ENCODE measurements at places on chromosomes 6 and 20. TPM values are rescaled to one million over a fixed set of nuclear protein-coding genes. Genes with fewer than 3 reads are reported as not detected.

Gene MKKS
- 12.5 TPM for total RNA-seq

Gene TUBB2B
- total RNA-seq: 1.6 TPM

Gene KIZ
- 16.4 TPM for total RNA-seq

Gene TPBG
- 5.4 TPM for total RNA-seq

Gene ACAT2
- 6.8 TPM for total RNA-seq

Gene IBTK
- 36.6 TPM for total RNA-seq

Gene PDSS2
- total RNA-seq: 19.2 TPM

Gene GPX5
- not detected for total RNA-seq

Gene SPATS1
- not detected for total RNA-seq

- no peak for DNase-seq
- H3K27ac ChIP-seq: no peak overlapping the region
- peaks cover 4% of the 10 kb centered on the region for H3K4me1 ChIP-seq
- H3K36me3 ChIP-seq: no peaks in the 10 kb centered on the region
Observed at GRCh38 chr6:121694389-121694788, 258.9 kb downstream of the GJA1 start.

DNA sequence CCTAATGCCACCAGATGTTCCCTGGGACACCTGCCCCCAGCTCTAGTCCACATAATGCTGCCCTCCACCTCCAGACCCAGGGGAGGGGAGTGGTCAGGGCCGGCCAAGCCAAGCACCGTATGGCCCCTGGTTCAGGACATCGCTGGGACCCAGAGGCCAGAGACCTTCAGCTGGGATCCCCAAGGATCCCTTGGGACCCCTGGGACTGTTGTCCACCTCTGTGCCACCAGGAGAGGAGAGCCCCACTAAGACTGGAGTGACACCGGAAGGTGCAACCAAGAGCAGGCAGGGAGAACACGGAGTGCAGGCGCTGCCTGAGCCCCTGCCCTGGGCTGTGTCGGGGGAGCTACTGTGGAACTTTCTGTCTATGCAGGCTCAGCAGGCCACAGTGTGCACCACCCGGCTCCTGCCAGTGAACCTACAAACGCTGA is 43.6 kb downstream of the CTCFL start:
- H3K4me1 ChIP-seq: no peaks in the 10 kb centered on the region
- no peak overlapping the region for H3K27ac ChIP-seq
- H3K27me3 ChIP-seq: no peaks in the 10 kb centered on the region
- no peak overlapping the region for H3K4me3 ChIP-seq
- no peak for DNase-seq
- no peaks in the 10 kb centered on the region for H3K36me3 ChIP-seq

DNA sequence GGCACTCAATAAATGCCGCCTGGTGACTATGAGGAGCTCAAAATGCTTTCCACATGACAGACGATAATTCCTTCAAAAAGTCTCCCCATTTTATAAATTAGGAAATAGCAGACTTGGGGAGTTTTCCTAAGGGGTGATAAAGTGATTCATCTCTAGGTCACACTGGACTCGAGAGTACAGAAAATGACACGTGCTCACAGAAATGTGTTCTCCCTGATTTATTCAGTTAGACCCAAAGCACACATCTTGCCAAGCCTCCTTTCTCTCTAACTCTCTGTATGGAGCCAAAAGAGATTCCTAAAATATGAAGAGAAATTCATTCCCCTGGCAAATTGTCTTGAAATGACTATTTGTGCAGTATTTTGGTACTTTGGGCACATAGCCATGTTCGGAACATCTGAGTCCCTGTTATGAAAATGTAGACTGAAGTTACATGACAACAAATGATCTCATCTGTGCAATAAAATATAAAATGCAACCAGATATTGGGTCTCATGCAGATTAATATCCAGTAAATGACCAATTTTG is 381.1 kb downstream of the TFAP2B start:
- no peaks in the 10 kb centered on the region for H3K36me3 ChIP-seq
- H3K4me3 ChIP-seq: no peak overlapping the region
- no peaks in the 10 kb centered on the region for H3K27me3 ChIP-seq
- no peak overlapping the region for H3K27ac ChIP-seq
- H3K4me1 ChIP-seq: no peaks in the 10 kb centered on the region

GRCh38 chr6:129055796-129056195 is 172.9 kb downstream of the LAMA2 start:
- DNase-seq: no peak
- peak overlapping the region; percentile 3 for H3K27ac ChIP-seq
- peaks cover 61% of the 10 kb centered on the region for H3K36me3 ChIP-seq
- H3K4me3 ChIP-seq: no peak overlapping the region
- no peaks in the 10 kb centered on the region for H3K27me3 ChIP-seq
- H3K4me1 ChIP-seq: no peaks in the 10 kb centered on the region

DNA sequence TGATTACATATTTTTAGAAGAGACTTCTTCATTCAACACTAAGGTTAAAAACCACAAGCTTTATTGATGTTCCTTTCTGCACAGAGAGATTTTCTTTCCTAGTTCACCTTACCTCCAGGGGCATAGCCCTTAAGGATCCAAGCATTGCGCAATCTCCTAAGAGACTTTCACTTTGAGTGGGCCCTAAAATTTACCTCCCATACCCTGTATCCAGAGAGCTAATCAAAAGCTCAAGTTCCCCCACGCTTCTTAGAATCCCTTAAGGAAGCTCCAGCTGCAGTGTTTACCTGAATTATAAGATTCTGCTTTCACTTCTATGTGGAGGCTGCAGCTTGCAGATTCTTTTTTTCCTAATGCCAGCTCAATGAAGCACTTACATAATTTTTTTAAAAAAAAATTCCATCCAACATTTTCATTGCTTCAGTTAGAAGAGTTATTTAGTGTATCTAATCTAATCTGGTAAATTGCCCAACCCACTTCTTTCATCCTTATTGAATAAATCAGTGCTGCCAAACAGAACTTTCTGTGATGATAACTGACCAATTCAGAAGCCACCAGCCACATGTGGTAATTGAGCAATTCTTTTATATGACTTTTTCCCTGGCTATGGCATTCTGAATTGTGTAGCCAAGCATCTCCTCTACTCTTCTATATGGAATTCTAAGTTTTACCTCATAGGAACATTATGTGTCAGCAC is 24.6 kb upstream of the SPTLC3 start:
- no peaks in the 10 kb centered on the region for H3K36me3 ChIP-seq
- no peak overlapping the region for H3K4me3 ChIP-seq
- no peak overlapping the region for H3K27ac ChIP-seq
- H3K4me1 ChIP-seq: no peaks in the 10 kb centered on the region
- no peak for DNase-seq

DNA sequence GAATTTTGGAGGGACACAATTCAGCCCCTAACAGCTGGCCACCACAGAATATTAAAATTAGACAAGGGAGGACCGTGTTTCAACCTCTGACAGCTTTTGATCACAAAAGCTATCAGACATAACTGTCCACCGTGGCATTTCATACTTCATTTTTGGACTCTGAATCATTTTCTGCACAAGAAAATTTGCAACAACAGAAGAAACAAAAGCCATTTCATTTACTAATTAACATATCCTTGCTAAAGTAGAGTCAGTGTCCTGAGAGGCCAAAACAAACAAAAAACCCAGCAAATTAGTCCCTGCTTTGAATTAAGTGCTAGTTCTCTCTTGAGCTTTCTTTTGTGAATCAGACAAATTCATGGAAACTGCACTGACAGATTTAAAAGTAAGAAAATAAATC is 17.6 kb upstream of the COL12A1 start:
- H3K27me3 ChIP-seq: no peaks in the 10 kb centered on the region
- no peak overlapping the region for H3K4me3 ChIP-seq
- no peaks in the 10 kb centered on the region for H3K36me3 ChIP-seq
- DNase-seq: no peak
- H3K4me1 ChIP-seq: no peaks in the 10 kb centered on the region
- no peak overlapping the region for H3K27ac ChIP-seq

- H3K27me3 ChIP-seq: no peaks in the 10 kb centered on the region
- H3K4me3 ChIP-seq: no peak overlapping the region
- no peaks in the 10 kb centered on the region for H3K4me1 ChIP-seq
- no peak overlapping the region for H3K27ac ChIP-seq
Observed at GRCh38 chr6:129790785-129791184, 70.3 kb downstream of the TMEM244 start.

DNA sequence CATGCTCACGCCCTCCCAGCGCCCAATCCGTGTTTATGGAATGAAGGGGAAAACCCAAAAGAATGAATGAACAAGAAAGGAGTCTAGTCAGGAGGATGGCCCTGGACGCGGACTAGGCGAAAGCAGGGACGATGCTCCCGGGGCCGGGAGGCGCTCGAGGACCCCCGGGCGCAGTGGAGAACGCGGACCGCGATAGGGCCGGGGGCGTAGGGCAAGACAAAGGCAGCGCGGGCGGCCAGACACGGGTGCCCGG is 758 bp downstream of the GCLC start:
- no peak for DNase-seq
- H3K4me1 ChIP-seq: peaks cover 20% of the 10 kb centered on the region
- H3K4me3 ChIP-seq: peak overlapping the region; percentile 78
- no peaks in the 10 kb centered on the region for H3K36me3 ChIP-seq
- H3K27me3 ChIP-seq: no peaks in the 10 kb centered on the region

GRCh38 chr6:40640599-40641227 is 53.5 kb upstream of the LRFN2 start:
- H3K27ac ChIP-seq: no peak overlapping the region
- no peaks in the 10 kb centered on the region for H3K36me3 ChIP-seq
- no peaks in the 10 kb centered on the region for H3K4me1 ChIP-seq

- DNase-seq: no peak
- no peaks in the 10 kb centered on the region for H3K36me3 ChIP-seq
- H3K27ac ChIP-seq: no peak overlapping the region
- H3K4me3 ChIP-seq: no peak overlapping the region
- no peaks in the 10 kb centered on the region for H3K27me3 ChIP-seq
- no peaks in the 10 kb centered on the region for H3K4me1 ChIP-seq
Observed at GRCh38 chr6:125211352-125211751, 57.8 kb downstream of the TPD52L1 start.

Data from heart left ventricle (tissue), 16 donors.